ENCODE measurements at places on chromosomes 13 and 19.

- no peak for DNase-seq
Measured at GRCh38 chr13:106415442-106415841, 120.0 kb downstream of the EFNB2 start.

GRCh38 chr19:53877361-53877766 is 4.6 kb upstream of the PRKCG start:
- DNase-seq = no peak

DNA sequence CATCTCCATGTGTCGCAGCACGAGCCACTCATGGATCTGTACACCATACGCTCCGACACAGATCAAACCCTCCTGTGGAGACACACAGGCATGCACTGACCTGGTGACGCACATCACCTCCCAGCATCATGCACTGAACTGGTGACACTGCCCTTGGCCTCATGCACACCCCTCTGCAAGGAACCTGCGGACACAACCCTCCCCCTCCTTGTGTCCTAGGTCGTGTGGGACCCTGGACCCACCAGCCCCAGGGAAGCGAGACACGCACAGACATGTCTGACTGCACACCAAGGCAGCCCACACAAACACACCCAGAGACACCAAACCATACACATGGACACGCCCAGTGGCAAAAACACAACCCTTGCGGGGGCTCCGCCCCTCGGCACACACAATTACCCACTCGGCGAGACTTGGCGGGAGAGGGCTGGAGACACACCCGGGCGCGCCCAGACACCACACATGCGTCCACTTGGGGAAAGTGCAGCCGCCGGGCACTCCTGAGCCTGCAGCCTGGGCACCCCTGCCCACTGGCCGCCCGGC is 2.0 kb upstream of the KCNN4 start:
- no peak for DNase-seq

DNA sequence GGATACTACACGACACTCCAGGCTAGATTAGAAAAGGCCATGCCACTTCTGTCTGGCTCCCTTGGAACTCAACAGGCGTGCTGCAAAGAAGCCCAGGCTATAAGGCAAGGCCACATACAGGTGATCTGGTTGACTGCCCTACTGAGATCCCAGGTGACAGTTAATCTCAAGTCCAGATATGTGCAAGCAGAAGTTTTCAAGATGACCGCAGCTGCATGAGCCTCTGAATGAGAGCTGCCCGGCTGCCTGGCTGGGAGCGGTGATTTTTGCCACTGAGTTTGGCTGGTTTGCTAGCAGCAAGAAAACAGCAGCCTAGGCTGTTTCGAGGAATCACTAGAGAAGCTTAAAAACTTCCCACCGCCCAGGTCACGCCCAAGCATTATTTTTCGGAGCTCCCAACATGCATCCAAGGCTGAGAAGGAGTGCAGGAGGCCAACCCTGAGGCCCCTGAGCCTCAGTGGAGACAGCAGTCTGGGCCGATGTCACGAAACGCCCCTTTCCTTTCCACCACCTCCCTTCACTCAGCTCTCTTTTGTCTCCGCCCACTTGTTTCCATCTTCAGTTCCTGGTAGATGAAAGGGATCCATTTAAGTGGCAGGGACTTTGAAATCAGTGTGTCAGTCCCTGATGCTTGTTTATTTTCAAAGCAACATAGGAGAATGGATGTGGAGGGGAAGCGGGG is 14.0 kb upstream of the URI1 start:
- no peak for DNase-seq

DNA sequence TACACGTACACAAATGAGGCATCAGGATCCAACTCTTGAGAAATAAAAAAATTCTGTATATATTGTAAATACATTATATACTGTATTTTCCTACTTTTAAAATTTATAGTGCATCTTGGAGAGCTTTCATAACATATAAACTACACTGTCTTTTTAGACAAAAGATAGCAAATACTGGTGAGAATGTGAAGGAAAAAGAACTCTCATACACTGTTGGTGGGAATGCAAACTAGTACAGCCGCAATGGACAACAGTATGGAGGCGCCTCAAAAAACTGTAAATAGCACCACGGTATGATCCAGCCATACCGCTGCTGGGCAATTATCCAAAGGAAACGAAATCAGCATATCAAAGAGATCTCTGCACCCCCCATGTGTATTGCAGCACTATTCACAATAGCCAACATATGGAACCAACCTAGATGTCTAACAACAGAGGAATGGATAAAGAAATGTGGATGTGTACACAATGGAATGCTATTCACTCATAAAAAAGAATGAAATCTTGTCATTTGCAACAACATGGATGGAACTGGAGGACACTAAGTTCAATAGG is 292.4 kb downstream of the EFNB2 start:
- DNase-seq = peak; percentile 12

DNA sequence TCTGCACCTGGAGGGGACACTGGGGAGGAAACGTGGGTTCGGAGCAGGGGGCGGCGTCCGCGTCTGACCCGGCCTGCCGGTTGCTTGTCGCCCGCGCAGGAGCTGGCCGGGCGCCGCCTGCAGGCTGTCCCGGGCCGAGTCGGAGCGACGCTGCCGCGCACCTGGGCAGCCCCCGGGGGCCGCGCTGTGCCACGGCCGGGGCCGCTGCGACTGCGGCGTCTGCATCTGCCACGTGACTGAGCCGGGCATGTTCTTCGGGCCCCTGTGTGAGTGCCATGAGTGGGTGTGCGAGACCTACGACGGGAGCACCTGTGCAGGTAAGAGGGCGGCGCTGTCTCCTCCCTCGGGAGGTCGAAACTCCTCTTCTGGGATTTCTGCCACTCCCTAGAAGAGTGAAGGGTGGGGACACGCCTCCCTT is 1.3 kb downstream of the ITGBL1 start:
- DNase-seq = no peak

GRCh38 chr19:10270180-10270615 is 722 bp upstream of the ICAM1 start:
- no peak for DNase-seq

GRCh38 chr19:36973021-36973843 is 57.1 kb downstream of the ZNF568 start:
- peak; percentile 74 for DNase-seq

DNA sequence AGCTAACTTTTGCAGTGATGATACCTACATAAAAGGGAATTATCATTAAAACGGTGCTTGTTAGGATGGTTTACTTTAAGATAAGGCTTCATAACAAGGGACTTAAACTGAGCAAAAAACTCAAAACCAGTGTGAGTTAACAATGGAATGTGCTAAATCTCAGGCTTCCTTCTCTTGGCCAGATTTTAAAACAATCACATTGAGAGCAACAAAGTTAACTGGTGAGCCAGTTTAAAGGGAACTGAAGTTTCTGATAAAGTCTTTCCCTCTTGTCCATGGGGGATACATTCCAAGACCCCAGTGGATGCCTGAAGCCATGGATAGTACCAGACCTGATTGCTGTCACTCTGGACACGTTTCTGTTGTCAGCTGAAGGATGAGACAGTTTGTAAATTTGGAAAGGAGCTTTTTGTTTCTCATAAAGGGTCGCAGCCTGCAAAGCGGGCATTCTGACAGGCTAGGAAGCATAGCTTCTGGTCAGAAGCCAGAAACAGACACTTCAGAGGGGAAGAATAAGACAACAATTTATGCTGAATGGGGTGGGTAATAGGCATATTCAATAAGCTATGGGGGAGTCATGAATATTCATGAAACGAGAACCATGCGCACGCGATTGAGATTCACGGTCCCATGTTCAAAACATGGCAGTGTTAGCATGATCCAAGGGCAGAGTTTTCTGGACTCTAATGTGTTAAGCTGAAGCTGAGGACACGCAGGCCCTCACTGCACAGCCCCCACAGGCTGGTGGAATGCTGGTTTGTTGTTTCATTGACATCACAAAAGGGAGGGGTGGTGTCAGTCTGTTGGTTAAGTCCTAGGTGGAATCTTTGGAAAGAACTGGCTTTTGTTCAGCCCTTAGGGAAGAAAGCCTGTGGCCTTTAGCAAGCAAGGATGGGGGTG is 150.6 kb upstream of the RNF113B start:
- peak; percentile 90 for DNase-seq

DNA sequence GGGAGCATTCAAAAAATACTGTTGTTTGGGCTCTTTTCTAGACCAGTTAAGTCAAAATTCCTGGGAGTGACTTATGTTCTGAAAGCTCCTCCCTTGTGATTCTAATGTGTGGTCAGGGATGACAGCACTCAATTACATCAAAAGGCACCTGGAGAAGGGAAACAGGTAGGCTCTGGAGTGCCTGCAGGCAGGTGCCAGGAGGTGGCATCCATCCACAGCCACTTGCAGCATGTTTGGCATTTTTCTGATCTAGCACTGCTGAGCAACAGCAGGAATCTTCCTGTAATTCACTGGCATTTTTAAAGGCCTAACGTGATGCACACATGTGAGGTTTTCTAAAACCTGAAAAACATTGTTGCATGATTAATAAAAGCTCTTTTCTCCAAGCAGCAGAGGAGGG is 94.6 kb downstream of the CCNA1 start:
- DNase-seq = no peak

DNA sequence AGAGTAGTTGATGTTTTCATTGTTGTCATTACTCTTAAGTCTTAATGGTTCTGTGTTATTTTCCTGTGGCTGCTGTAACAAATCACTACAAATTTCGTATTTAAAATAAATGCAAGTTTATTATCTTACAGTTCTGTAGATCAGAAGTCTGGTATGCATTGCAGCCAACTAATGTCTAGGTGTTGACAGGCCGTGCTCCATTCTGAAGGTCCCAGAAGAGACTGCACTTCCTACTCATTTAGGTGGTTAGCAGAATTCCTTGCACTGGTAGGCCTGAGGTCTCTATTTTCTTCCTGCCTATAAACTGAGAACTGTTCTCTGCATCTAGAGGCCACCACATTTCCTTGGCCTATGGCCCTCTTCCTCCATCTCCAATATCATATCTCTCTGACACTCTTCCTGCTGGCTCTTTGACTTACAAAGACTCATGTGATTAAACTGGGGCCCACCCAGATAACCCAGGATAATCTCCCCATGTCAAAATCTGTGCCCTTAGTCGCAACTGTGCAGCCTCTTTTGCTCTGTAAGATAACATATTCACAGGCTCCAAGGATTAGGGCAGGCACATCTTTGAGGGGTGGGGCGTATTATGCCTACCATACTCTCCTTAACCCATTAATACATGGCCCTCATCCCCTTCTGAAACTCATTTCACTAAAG is 468.4 kb downstream of the FOXO1 start:
- DNase-seq = no peak

GRCh38 chr19:38386971-38387549 is 774 bp downstream of the GGN start:
- no peak for DNase-seq

DNA sequence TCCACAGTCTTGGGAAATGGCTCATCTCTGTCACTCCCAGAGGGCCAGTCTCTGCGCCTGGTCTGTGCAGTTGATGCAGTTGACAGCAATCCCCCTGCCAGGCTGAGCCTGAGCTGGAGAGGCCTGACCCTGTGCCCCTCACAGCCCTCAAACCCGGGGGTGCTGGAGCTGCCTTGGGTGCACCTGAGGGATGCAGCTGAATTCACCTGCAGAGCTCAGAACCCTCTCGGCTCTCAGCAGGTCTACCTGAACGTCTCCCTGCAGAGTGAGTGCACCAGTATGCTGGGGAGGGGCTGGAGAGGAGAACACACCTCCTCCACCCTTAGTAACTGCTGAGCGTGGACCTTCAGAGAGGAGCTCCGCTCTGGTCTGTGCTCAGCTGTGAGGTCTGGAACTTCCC is 2.3 kb downstream of the SIGLEC9 start:
- DNase-seq = no peak

GRCh38 chr13:80888390-80888789 is 547.5 kb upstream of the SPRY2 start:
- DNase-seq = no peak

GRCh38 chr19:32397671-32398101 is 7.9 kb upstream of the DPY19L3 start:
- DNase-seq = peak; percentile 83

DNA sequence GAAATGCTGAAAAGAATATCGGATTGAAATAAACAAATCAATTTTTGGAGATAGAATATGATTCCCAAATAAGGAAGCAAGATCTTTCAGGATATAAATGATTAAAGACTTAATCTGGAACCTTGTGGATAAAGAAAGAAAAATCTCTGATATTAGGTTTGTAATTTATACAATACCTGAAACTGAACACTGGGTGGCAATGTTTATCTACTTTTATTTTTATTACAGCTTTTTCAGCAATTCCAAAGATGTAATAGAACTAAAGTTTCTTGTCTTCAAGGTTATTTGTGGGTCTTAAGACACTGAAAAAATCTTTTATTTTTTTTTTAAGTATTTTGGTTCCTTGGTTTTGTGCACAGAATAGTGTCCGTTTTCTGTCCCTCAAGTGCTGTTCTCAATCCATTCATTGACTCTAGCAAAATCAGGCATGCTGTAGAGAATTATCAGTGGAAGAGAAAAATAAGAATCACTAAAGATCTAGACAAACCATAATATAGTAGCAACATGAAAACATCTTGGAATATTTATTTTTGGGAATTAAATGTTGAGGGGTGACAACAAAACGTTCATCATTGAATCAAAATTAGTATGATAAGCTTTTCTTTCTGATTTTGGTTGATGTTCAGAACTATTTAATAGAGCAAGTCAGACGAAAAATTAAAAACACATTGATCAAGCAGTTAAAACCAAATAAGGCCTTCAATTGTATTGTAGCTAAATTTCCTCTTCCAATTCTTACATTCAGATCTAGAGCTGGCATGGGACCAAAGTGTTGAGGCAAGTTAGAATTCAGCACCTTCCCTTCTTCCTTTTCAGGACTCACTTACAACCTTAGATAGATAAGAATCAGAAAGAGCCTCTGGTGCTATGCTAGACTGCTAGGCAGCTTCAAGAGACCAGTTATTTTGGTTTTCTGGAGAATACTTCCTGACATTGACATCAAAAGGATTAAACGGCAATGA is 704.4 kb upstream of the PCDH20 start:
- peak; percentile 15 for DNase-seq

DNA sequence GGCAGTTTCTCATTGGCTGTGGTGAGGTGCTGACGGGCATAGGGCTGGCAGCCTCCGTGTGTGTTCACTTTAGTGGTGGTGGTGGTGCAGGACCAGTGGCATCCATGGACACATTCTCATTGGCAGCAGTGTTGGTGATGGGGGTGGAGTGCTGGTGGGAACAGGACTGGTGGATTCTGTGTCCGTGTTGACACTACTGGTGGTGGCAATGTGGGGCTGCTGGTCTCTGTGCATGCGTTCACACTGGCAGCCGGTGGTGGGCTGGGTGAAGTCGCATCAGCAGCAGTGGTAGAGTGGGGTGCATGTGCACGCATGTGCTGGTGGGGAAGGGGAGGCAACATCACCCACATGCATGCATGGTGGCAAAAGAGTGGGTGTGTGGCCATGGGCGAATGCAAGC is 1471.4 kb upstream of the PCDH20 start:
- DNase-seq = no peak

GRCh38 chr13:107271227-107271626 is 703.3 kb upstream of the ARGLU1 start:
- peak; percentile 20 for DNase-seq

GRCh38 chr19:14160017-14160703 is 23.8 kb upstream of the ASF1B start:
- no peak for DNase-seq

GRCh38 chr19:33429891-33430673 is 56.6 kb downstream of the CEBPG start:
- no peak for DNase-seq

GRCh38 chr19:57872450-57872849 is 16.4 kb downstream of the ZNF814 start:
- no peak for DNase-seq

Data from fibroblast of skin of back (primary cell).